ENCODE measurements at places on chromosomes 1 and 21. TPM values are rescaled to one million over a fixed set of nuclear protein-coding genes. Genes with fewer than 3 reads are reported as not detected.

HSPB7 gene
- polyA plus RNA-seq: 6.6 TPM

NOS1AP gene
- polyA plus RNA-seq: 0.53 TPM

LRRC71 gene
- polyA plus RNA-seq: not detected

CLEC20A gene
- not detected for polyA plus RNA-seq

AVPR1B gene
- polyA plus RNA-seq: not detected

SPRR1B gene
- 2,781 TPM for polyA plus RNA-seq

ARMH1 gene
- 1.1 TPM for polyA plus RNA-seq

SPRR1A gene
- 3,249 TPM for polyA plus RNA-seq

LYPD8 gene
- not detected for polyA plus RNA-seq

UBXN10 gene
- 1.2 TPM for polyA plus RNA-seq

SMPDL3B gene
- 0.59 TPM for polyA plus RNA-seq

CDC20 gene
- polyA plus RNA-seq: 42.8 TPM

CLK2 gene
- polyA plus RNA-seq: 29.2 TPM

OR4F16 gene
- polyA plus RNA-seq: not detected

PTGFR gene
- polyA plus RNA-seq: 0.10 TPM

CDA gene
- polyA plus RNA-seq: 110 TPM

OR2T2 gene
- not detected for polyA plus RNA-seq

TMEM81 gene
- polyA plus RNA-seq: 1.0 TPM

KLF17 gene
- polyA plus RNA-seq: 0.14 TPM

ALPL gene
- 2.4 TPM for polyA plus RNA-seq

GNG4 gene
- 10.9 TPM for polyA plus RNA-seq

ATAD3A gene
- 26.1 TPM for polyA plus RNA-seq

CCDC17 gene
- polyA plus RNA-seq: 1.4 TPM

PERM1 gene
- polyA plus RNA-seq: 0.47 TPM

UBXN11 gene
- 10.1 TPM for polyA plus RNA-seq

CYP4X1 gene
- polyA plus RNA-seq: 15.3 TPM

CFAP107 gene
- not detected for polyA plus RNA-seq

BMP8B gene
- polyA plus RNA-seq: 0.12 TPM

NUDT4B gene
- 0.92 TPM for polyA plus RNA-seq

SELP gene
- 2.1 TPM for polyA plus RNA-seq

SMCP gene
- polyA plus RNA-seq: not detected

BLACAT1 gene
- polyA plus RNA-seq: 0.51 TPM

ARHGAP30 gene
- 7.9 TPM for polyA plus RNA-seq

TRAF3IP3 gene
- 2.9 TPM for polyA plus RNA-seq

CFHR5 gene
- polyA plus RNA-seq: not detected

MARK1 gene
- 3.4 TPM for polyA plus RNA-seq

POTED gene
- not detected for polyA plus RNA-seq

SPATA45 gene
- polyA plus RNA-seq: not detected

CLCA4 gene
- 356 TPM for polyA plus RNA-seq

ATF3 gene
- polyA plus RNA-seq: 9.2 TPM

CBR3 gene
- 55.8 TPM for polyA plus RNA-seq

ATAD3C gene
- polyA plus RNA-seq: 1.8 TPM

F13B gene
- polyA plus RNA-seq: not detected

MFSD2A gene
- polyA plus RNA-seq: 14.5 TPM

SLC6A9 gene
- 22.8 TPM for polyA plus RNA-seq

MMEL1 gene
- 11.6 TPM for polyA plus RNA-seq

LGR6 gene
- 6.3 TPM for polyA plus RNA-seq

ERVH48-1 gene
- 0.01 TPM for polyA plus RNA-seq

DCDC2B gene
- polyA plus RNA-seq: 0.06 TPM

L1TD1 gene
- 0.06 TPM for polyA plus RNA-seq

FAM110D gene
- 1.6 TPM for polyA plus RNA-seq

FMO2 gene
- polyA plus RNA-seq: 95.4 TPM

OR2T11 gene
- polyA plus RNA-seq: not detected

JAM2 gene
- 4.2 TPM for polyA plus RNA-seq
